Activated CD4-positive, alpha-beta T cell treated with anti-CD3 and anti-CD28 coated beads, Interleukin-2, amount 10 ng/mL, durations not matched to agents 7 days and 5 days (primary cell): ENCODE measurements at places on chromosomes 12 and 14.
A peak's percentile ranks its signal among the peaks of the same experiment; 100 is the strongest.

- DNase-seq: peak; percentile 10
Observed at GRCh38 chr12:92987846-92988621, 58.9 kb upstream of the EEA1 start.

GRCh38 chr12:52085682-52086180, 6.2 kb downstream of the SMIM41 start:
- DNase-seq: no peak

DNA sequence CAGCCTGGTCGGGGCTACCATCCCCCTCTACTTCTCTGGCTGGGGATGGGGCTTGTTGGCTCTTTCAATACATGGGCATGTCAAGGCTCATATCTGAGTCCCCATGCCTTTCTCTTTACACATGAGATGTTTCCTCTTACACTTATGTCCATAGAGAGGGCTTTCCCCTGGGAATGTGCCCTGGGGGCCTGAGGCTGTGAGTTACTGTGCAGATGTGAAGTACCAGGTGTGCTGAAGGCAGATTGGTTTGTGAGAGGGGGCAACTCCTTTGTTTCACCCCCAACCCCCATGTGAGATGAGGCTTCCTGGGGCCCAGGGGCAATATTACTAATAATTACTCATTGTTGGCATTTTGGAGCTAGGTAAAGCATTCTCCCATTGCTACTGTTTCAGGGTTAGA, 32.8 kb downstream of the NRXN3 start:
- no peak for DNase-seq

DNA sequence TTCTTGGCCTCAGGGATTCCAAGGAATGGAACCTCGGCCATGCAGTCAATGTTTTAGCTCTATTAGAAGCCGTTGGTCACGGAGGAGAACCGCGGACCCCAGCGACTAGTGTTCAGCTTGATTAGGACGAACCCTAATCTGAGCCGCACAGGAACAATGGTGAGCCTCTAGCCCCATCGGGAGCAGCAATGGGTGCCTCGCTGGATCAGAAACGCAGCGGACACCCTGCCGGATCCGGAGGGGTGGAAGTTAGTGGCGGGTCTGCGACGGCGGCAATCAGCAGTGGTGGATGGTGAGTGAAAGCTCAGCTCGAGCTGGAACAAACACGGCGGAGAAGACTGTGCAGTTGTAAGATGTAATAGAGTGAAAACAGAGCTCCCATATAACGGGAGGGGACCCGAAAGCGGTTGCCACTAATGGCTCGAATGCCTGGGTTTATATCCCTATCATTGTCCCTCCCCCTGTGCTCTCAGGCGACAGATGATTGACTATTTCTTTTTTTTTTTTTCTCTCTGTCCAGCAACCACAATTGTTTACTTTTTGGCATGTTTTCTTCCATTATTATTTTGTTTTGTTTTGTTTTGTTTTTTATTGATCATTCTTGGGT, 127.7 kb downstream of the ZNF664 start:
- no peak for DNase-seq

DNA sequence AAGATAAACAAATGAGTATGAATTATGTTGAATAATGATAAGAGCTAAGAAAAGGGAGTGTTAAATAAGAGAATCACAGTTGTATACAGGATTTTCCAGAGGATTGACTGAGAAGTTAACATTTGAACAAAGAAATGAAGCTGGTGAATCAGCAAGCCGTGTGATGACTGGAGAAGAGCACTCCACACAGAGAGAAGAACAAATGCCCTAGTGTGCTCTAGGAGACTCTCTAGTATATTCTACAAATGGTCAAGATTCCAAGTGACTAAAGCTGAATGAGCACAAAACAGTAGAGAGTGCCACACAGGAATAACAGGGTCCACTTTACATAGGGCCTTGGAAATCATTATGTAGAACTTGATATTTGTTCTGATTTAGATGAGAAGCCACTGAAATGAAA, 587.1 kb upstream of the ATXN7L3B start:
- DNase-seq: no peak

DNA sequence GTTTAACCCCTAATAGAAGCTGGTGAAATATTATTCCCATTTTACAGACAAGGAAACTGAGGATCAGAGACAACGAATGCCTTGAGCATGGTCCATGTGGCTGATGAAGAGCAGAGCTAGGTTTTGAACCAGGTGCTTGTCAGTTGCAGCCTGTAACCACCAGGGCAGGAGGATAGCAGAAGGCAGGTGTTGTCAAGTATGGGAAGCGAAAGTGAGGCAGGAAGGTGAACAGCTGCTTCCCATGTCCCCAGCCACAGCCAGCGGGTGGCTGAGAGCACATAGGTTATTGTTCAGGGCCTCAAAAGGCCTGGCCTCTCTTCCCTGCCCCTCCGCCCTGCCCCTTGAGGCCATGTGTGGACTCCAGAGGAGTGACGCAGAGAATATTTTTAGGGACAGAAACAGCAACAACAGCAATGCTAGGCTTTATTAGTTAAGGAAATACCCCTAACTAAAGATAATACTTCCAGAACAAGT, 39.6 kb downstream of the IQSEC3 start:
- DNase-seq: no peak

- DNase-seq: no peak
Observed at GRCh38 chr12:44858226-44858855, 17.8 kb downstream of the NELL2 start.

DNA sequence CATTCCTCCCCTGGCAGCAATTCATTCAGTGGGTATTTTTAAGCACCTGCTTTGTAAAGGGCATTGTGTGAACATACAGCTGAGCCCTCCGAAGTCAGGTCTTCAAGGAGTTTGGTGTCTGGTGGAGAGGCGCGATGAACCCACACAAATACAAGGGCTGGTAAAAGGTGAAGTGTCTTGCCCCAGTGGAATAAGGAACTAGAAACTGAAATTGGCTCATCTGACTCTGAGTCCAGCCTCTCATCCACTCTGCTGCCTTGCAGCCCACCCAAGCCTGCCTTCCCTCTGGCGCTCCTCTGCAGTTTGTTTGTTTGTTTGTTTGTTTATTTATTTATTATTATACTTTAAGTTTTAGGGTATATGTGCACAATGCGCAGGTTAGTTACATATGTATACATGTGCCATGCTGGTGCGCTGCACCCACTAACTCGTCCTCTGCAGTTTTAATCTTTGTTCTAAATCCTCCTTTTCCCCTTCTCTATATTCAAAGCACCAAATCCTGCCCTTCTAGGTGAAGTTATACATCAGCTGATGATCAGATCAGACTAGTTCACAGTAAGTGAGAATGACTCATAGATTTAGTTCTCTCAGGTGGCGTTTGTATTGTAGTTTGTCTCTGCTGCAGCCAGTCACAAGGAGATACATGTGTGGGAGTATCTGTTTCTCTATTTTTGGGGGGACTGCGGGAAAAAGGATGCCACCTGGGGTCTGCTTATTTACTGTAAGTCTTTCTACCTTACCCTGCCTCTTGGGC, 394.5 kb downstream of the APAF1 start:
- no peak for DNase-seq

DNA sequence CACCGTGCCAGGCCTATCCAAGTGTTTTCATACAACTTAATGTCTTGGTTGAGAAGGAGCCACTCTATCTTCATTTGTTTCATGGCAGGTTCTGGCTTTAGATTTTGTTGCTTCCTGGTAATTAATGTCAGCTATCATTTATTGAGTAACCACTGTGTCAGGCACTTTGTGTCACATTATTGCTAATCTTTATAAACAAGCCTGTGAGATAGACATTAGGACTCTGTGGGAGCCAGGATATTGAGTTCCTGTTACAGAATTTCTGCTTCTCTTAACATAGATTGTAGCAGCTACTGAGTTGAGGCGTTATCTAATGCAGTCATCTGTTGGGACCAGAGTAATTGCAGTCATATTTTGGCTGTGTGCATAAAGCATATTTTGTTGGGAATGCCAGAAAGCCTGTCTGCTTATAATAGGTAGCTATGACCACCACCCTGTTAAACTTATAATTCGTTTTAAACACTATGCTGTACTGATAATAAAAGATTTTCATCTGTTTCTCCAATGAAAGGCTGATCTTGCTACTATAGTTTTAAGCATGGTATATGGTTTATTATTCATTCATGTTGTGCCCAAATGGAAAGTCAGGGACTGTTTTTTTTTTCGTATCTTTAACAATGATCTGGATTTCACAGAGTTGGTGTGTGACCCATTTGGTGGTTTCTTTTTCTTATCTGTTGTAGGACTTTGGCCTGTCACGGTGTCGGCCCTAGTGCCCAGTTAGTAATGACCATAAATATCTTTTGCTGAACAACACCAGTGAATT, 432.6 kb downstream of the PCNX1 start:
- no peak for DNase-seq

DNA sequence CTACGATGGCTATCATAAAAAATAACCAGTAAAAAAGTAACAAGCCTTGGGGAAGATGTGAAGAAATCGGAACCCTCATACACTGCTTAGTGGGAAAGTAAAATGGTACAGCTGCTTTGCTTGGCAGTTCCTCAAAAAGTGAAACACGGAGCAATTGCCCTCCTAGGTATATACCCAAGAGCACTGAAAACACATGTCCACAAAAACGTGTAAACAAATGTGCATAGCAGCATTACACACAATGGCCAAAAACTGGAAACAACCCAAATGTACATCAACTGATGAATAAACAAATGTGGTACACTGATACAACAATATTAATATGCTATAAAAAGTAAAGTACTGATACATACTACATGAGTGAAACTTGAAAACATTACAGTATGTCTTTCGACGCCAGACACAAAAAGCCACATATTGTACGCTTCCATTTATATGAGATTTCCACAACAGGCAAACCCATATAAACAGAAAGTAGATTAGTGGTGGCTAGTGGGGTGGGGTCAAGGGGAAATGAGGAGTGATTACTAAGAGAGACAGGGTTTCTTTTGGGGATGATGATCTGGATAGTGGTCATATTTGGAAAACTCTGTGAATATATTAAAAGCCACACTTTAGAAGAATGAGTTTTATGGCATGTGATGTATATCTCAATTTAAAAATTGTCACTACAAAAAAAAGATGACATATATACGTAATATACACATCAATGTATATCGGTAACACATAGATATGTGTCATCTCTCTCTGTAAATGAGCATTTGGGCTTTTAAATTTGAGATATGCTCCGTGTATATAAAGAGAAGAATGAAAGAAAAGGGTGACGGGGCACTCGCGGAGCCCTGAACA, 996 bp downstream of the SLC41A2 start:
- no peak for DNase-seq

DNA sequence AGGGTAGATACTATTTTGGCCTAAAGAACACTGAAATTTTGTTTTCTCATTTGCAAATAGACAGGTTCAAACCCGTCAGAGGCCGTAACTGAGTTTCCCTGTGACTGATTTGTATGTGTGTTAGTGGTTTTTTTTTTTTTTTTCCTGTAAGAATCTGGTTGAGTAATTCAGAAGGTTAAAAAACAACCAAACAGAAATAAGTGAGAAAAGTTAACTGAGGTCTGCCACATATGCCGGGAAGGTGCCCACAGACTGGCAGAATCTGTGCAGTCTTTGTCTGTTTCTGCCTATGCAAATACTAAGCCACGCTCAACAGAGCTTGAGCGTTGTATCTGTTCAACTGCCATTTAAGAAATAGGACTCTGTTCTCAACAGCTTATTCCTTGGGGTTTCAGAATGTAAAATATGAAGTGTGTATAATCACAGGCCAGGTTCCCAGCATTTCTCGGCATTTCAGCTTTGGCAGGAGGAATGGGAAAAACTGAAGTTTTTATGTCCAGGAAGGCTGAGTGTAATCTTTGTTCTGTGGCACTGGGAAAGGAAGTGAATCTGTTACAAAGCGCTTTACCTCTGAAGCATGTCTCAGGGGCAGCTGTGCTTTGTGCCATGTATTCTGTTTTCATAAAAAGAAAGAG, 181.9 kb downstream of the PRKCH start:
- DNase-seq: peak; percentile 70

GRCh38 chr12:65536351-65536750, 257.9 kb downstream of the MSRB3 start:
- no peak for DNase-seq

DNA sequence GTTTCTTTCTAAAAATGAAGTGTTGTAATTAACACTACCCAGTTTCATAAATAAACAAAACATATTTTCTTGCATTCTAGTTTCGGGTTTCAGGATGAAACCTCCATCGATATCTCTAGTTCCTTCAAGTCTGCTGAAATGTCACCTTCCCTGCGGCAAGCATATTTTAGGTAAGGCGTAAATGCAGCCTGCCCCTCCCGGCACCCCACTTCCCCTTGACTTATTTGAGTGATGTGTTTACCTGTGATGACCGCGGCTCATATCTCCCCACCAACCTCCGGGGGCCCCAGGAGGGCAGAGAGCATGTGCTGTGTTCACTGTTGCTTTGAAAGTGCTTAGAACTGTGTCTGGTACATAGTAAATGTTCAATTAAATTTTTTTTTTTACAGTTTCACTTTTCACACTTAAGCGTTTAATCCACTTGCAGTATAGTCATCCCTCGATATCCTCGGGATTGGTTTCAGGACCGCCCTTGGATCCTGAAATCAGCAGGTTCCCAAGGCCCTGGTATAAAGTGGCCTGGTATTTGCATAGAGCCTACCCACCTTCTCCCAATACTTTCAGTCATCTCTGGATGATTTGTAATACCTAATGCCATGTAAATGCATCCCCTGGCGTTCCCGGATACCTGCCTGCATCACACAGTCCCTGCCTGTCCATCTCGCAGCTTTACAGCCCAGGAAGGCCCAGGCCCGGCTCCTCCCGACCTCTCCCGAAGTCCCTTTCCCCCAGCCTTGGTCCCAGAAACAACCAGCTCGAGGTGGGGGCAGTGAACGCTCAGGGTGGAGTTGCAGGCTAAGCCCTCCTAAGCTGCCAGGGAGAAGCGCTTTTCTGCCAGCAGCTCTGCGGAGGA, 40.2 kb upstream of the FBRSL1 start:
- DNase-seq: no peak

DNA sequence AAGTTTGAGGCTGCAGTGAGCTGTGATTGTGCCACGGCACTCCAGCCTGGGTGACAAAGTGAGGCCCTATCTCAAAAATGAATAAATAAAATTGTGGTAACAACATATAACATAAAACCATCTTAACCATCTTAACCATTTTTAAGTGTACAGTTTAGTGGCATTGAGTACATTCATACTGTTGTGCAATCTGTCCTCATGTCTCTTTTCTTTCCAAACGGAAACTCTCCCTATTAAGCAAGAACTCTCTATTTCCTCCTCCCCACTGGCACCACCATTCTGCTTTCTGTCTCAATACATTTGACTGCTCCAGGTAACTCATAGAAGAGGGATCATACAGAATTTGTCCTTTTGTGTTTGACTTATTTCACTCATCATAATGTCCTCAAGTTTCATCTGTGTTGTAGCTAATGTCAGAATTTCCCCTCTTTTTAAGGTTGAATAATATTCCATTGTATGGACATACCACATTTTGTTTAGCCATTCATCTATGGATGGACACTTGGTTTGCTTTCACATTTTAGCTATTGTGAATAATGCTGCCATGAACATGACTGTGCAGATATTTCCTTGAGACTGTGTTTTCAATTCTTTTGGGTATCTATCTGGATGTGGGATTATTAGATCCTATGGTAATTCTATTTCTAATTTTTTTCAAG, 4.4 kb upstream of the MARK3 start:
- no peak for DNase-seq

DNA sequence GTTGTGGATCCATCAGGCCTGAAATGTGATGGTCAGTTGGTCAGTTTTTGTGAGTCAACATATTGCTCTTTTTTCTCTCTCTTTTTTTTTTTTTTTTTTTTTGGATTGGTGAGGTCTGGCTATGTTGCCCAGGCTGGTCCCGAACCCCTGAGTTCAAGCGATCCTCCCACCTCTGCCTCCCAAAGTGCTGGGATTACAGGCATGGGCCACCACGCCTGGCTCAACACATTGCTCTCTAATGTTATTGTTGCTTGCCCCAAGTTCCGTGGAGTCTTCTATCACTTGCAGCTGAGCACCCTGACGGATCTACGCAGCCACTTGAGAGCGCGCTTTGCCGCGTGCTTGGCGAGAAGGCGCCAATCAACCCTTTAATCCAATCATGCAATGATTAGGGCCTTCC, 69.5 kb upstream of the DIO3 start:
- no peak for DNase-seq
